Activated CD4-positive, alpha-beta T cell treated with anti-CD3 and anti-CD28 coated beads, Interleukin-2, amount 50 U/mL, for 4 hours (primary cell): ENCODE measurements at places on chromosomes 3 and 15.

GRCh38 chr3:33883951-33884561 lies 85.6 kb downstream of the PDCD6IP start:
- no peak for DNase-seq

DNA sequence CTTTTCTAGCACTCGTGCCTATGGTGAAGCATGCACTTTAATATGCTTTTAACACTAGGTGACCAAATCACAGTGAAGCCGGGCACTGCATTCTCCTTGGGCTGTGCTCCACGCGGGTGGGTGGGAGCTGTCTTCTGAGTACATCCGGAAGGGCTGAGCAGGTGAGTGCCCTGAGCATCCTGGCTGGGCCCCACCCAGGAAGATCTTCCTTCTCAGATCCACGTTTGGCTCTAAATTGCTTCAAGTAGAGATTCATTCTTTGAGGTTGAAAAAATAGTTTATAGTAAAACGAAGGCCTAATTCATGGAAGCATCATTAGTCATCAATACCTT lies 73.9 kb upstream of the BLM start:
- no peak for DNase-seq

DNA sequence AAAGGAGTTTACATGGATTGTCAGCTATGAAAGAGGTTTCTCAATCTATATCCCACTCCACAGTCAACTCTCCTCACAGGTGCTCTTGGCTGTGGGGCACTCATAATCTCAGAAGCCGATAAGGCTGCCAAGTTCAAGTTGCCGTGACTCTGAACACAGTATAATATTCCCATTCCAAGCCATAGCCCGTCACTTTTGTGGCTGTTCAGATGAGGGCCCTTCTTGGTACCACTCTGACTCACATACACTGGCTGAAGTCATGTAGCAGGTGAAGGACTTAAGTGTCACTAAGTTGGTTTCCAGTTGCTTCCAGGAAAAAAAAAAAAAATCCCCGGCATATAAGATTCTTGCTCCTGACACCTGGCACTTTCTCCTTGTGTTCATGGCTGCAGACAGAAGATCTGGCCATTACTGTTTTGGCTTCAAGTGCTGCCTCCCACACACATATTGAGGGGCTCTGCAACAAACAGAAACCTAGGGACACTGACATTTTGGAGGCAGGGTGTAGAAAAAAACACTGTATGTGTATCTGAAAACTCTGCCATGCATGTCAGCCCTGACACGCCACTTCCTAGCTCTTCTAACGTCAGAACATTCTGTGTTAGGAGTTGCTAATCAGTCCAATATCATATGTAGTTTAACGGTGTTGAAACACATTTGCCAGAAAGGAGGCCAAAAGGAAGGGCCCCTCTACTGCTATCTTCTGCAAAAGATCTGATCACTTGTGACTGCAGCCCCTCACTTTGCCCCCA lies 170.2 kb upstream of the ICE2 start:
- DNase-seq = no peak

DNA sequence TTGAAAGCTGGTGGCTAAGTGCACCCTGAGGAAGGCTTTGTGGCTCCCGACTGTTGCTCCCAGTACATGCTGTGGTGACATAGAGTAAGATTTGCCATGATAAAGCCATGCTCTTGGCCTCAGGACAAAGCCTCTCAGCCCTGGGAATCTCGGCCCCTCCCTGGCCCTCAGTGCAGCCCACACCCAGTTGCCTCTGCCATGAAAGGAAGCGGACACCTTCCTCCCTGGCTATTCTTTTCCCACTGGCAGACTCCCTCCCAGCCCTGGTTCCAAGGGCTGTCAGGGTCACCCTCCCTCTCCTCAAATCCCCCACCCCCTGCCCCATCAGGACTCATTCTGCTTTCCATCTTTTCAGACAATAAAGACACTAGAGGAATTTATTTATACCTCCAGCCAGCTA lies 119.8 kb upstream of the NEO1 start:
- DNase-seq = no peak

DNA sequence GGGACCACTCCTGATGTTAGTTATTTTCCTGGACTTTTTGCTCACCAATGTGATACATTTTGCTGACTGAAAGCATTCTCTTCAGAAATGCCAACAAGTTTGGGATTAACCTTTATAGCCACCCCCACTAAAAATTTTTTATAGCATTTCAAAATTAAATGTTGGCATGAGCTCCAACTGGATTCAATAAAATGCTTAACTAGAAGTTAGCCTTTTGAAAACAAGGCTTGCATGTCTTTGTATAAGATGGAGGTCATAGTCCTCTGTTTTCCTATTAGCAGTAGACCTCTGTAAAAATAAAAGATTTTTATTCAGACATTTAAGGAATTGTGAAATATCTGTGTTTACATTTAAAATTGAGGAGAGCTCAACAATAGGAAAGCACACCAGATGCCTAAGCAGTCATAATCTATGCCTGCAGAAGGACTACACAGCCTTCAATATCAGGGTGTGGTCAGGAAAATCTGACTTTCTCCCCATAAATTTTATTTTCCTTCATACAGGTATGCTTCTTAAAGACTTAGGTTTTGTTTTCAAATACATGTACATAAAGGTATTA lies 87.2 kb downstream of the DNAJC13 start:
- DNase-seq = no peak

- DNase-seq = no peak
Observed at GRCh38 chr3:12316253-12316652, 27.4 kb downstream of the PPARG start.

DNA sequence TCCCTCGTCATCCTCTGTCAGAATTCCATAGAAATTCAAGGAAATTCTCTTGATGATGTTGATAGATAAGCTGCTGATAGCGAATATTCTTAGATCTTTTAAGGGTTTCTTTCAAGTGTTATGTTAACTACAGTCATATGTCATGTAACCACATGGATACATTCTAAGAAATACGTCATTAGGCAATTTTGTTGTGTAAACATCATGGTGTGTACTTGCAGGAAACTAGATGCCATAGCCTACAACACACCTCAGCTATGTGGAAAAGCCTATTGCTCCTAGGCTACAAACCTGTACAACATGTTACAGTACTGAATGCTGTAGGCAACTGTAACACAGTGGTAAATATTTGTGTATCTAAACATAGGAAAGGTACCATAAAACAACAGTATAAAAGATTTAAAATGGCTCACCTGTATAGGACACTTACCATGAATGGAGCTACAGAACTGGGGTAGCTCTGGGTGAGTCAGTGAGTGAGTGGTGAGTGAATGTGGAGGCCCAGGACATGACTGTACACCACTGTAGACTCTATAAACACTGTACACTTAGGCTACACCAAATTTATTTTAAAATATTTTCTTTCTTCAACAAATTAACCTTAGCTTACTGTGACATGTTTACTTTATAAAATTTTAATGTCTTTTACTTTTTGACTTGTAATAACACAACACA lies 34.6 kb downstream of the GLDN start:
- no peak for DNase-seq

DNA sequence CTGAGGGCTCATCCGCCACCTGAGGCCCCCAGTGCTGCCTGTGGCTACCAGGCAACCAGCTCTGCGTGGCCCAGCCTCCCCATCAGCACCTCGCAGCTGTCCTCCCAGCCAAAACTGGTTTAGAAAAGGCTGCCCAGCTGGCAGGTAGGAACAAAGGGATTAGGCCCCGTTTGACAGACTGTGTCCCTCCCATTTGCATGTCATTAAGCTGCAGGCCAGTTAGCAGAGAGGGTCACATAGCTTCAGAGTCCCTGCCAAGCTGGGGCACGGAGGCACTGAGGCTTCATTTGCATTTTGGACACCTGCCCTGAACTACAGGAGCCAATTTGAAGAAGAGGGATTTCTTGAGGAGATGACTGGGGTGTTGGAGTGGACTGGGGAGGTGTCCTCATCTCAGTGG lies 177.9 kb downstream of the TLE3 start:
- no peak for DNase-seq
